ENCODE measurements at places on chromosomes 5 and 9. TPM values are rescaled to one million over a fixed set of nuclear protein-coding genes. Genes with fewer than 3 reads are reported as not detected.

GRCh38 chr5:79795764-79796398, 106.2 kb downstream of the CMYA5 start:
- no peak for DNase-seq

DNA sequence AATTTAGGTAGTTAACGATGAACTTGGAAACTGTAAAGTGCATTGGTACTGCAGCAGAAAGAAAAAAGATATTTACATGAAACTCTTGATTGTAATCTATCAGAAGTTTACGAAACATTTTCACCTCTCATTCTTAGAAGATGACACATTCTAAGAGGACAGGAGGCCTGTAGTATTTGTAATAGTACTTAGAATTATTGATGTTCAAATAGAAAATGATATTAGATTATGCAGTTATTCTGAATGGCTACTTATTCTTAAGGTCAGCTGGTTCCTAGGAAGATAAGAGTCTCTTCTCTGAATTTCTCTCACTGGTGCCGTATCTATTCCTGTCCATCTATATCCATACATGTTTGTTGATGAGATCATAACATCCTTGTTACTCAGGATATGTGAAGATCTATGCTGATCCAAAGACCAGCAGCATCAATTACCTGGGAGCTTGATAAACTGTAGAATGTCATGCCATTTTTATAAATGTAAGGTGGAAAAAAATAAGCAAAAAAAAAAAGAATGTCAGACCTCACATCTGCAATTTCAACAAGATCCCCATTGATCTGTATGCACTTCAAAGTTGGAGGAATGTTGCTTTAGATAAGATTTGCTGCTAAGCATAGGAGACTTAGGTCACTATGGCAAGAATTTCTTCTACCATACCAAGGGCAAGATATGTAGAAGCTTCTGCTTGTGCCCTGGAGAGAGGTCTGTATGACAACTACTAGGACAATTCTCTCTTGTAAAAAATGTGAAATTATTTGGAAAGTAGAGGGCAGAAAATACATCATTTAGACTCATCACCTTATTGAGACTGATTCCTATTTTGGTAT, 42.4 kb upstream of the RICTOR start:
- no peak for DNase-seq

GRCh38 chr5:31563216-31563615, 31.1 kb downstream of the C5orf22 start:
- DNase-seq, result no peak

- no peak for DNase-seq
Observed at GRCh38 chr9:91741522-91741921, 208.5 kb downstream of the ROR2 start.

- no peak for DNase-seq
Observed at GRCh38 chr5:173902743-173903142, 14.6 kb downstream of the CPEB4 start.

- peak; percentile 71 for DNase-seq
Observed at GRCh38 chr5:158013303-158013702, 154.4 kb upstream of the CLINT1 start.

DNA sequence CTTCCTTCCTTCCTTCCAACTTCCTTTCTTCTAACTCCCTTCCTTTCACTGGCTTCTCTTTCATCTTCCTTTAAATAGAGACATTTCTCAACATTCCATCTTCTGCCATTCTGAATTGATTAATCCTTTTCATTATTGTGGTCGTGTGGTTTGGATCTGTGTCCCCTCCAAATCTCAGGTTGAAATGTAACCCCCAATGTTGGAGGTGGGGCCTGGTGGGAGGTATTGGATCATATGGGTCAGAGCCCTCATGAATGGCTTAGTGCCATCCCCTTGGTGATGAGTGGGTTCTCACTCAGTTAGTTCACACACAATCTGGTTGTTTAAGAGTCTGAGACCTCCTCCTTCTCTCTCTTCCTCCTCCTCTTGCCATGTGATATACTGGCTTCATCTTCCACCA, 130.9 kb upstream of the SV2C start:
- no peak for DNase-seq

- no peak for DNase-seq
Observed at GRCh38 chr5:36417221-36417620, 115.5 kb upstream of the RANBP3L start.

CXCL14 gene
- total RNA-seq, result not detected

SARDH gene
- 10.4 TPM for total RNA-seq

PCDHA6 gene
- total RNA-seq, result 4.6 TPM
